ENCODE measurements at places on chromosomes 4 and X. TPM values are rescaled to one million over a fixed set of nuclear protein-coding genes. Genes with fewer than 3 reads are reported as not detected.
A peak's percentile ranks its signal among the peaks of the same experiment; 100 is the strongest.

GRCh38 chr4:28966982-28967381 is 1753.2 kb upstream of the PCDH7 start:
- no peaks in the 10 kb centered on the region for H3K27me3 ChIP-seq
- H3K36me3 ChIP-seq, result no peaks in the 10 kb centered on the region
- H3K27ac ChIP-seq, result no peak overlapping the region
- H3K4me1 ChIP-seq, result peaks cover 1% of the 10 kb centered on the region

GRCh38 chr4:1512051-1512737 is 106.0 kb upstream of the NKX1-1 start:
- no peak overlapping the region for H3K4me3 ChIP-seq
- no peak for DNase-seq
- H3K36me3 ChIP-seq, result no peaks in the 10 kb centered on the region
- H3K27me3 ChIP-seq, result peaks cover 19% of the 10 kb centered on the region
- no peak overlapping the region for H3K27ac ChIP-seq

DNA sequence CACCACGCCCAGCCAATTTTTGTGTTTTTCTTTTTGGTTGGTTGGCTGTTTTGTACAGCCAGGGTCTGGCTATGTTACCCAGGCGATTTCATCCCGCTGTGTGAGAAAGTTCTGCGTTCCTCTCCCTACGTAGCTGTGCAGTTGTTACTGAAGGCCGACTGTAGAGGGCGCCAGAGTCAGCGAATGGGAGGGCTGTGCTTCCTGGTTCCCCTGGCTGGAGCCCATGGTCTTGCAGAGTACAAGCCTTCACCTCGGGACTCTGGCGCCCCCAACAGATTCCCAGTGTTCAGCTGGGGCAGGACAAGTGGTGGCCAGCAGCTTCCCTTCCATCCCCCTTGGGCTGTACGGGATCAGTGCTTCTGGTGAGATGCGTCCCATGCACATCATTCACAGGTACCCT is 5.6 kb upstream of the CT45A1 start:
- no peaks in the 10 kb centered on the region for H3K36me3 ChIP-seq
- no peak overlapping the region for H3K27ac ChIP-seq
- DNase-seq, result no peak
- no peaks in the 10 kb centered on the region for H3K4me1 ChIP-seq
- peaks cover 2% of the 10 kb centered on the region for H3K27me3 ChIP-seq
- H3K4me3 ChIP-seq, result no peak overlapping the region

DNA sequence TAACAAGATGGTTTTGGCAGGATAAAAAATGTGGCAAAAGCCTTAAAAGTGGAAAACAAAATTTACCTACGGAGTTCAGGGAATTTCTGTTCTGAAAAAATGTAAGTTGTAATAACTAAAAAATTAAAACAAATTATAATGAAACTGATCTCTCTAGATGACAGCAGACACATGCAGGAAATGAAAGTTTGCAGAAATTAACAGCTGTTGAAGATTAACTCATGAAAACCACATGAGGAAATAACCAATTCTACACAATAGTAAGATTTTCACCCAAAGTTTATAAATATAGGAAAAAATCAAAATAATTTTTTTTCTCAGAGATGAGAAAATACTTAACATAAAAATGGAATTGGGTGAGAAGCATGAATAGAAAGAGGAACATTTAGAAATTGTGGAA is 47.5 kb upstream of the UGT2B15 start:
- no peaks in the 10 kb centered on the region for H3K27me3 ChIP-seq
- no peak for DNase-seq
- H3K4me3 ChIP-seq, result no peak overlapping the region

The FAM133A gene
- 0.13 TPM for total RNA-seq

- H3K27ac ChIP-seq, result no peak overlapping the region
- no peak for DNase-seq
- H3K27me3 ChIP-seq, result no peaks in the 10 kb centered on the region
- no peak overlapping the region for H3K4me3 ChIP-seq
Measured at GRCh38 chr4:81634165-81634564, 162.5 kb upstream of the RASGEF1B start.

DNA sequence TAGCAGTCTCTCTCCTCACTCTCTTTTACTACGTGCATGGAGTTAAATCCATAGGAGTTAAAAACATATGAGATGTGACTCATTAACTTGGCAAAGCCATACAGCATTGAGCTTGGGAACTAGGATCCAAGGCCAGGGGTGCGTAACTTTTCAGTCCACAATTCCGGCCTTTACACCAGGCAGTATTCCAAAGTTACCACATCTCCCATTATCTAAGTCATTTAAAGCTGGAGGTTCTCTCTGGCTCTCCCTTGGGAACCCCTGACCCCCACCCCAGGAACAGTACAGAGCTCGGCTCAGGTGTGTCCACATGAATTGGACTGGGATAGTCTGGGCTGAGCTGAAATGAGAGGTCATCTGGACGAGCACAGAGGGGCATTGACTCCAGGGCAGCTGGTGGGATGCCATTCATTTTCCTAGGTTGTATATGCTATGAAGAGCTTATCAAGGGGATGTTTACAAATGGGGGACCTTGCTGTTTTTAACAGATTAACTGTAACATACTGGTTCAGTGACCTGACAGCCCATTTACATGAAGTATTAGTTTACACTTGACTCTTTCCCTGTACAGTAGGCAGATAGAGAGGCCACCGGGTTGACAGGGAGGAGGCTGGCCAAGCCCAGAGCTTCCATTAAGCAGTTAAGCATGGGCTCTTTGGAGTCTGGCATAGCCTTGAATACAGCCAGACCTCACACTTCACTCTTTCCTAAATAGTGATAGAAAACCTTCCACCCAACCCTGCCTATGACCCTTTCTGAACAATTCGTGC is 128.8 kb downstream of the RAB28 start:
- H3K27me3 ChIP-seq, result no peaks in the 10 kb centered on the region
- H3K27ac ChIP-seq, result no peak overlapping the region
- H3K36me3 ChIP-seq, result peaks cover 5% of the 10 kb centered on the region

The PF4V1 gene
- total RNA-seq, result 0.78 TPM

GRCh38 chrX:2266445-2267349 is 234.1 kb downstream of the DHRSX start:
- no peak for DNase-seq
- H3K27ac ChIP-seq, result no peak overlapping the region
- peaks cover 9% of the 10 kb centered on the region for H3K36me3 ChIP-seq
- no peaks in the 10 kb centered on the region for H3K27me3 ChIP-seq

GRCh38 chr4:146095091-146095690 is 80.3 kb upstream of the LSM6 start:
- peaks cover 17% of the 10 kb centered on the region for H3K4me1 ChIP-seq
- no peak overlapping the region for H3K4me3 ChIP-seq
- no peak for DNase-seq

DNA sequence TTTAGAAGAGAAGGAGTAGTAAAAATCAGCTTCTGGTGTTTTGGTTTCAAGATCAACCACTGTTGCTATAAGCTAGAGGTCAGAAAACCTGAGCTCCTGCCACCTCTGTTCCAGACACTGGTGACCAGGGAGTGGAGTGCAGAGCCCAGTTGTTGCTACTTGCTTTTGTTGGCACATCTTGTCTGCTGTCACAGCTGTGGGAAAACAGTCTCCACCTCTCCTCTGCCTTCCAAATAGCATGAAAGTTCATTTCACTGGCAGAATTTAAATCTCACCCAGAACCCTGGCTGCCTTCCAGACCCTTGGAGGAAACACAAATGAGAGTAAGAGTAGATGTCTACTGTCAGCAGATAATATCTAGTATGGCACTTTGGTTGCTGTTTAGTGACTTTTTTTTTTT is 297.5 kb upstream of the KLF3 start:
- H3K27ac ChIP-seq, result peak overlapping the region; percentile 61
- DNase-seq, result no peak
- peaks cover 48% of the 10 kb centered on the region for H3K4me1 ChIP-seq
- no peaks in the 10 kb centered on the region for H3K36me3 ChIP-seq
- no peak overlapping the region for H3K4me3 ChIP-seq
- H3K27me3 ChIP-seq, result peaks cover 3% of the 10 kb centered on the region

The MAGEC1 gene
- not detected for total RNA-seq

- DNase-seq, result peak; percentile 78
- H3K36me3 ChIP-seq, result no peaks in the 10 kb centered on the region
- H3K4me3 ChIP-seq, result no peak overlapping the region
- no peaks in the 10 kb centered on the region for H3K4me1 ChIP-seq
Measured at GRCh38 chrX:141787655-141788054, 50.5 kb upstream of the MAGEC3 start.

- H3K27me3 ChIP-seq, result no peaks in the 10 kb centered on the region
- H3K36me3 ChIP-seq, result peaks cover 6% of the 10 kb centered on the region
- H3K4me1 ChIP-seq, result peaks cover 21% of the 10 kb centered on the region
Measured at GRCh38 chrX:110003167-110004156, 548 bp downstream of the TMEM164 start.

The NAP1L2 gene
- total RNA-seq, result not detected

GRCh38 chrX:97685753-97686152 is 802.0 kb downstream of the RPA4 start:
- DNase-seq, result no peak
- no peaks in the 10 kb centered on the region for H3K27me3 ChIP-seq
- H3K4me3 ChIP-seq, result no peak overlapping the region
- H3K4me1 ChIP-seq, result no peaks in the 10 kb centered on the region

DNA sequence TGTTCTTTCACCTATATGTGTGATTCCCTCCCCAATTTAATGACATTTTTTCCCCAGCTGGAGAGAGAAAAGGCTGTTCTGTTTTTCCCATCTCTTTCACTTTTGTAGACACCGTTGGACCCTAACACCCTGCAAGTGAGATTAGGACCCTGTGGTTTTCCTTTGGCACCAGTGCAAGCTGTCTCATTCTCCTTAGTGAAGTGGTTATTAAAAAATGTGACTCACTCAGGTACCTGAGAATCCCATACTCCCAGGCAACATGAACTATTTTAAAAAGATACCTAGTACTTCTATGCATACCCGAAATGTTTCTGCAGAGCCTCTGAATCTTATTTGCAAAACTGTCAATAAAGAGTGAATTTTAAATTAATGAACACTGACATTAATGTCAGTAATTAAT is 175.7 kb upstream of the TBC1D9 start:
- peak overlapping the region; percentile 14 for H3K27ac ChIP-seq
- H3K36me3 ChIP-seq, result no peaks in the 10 kb centered on the region
- H3K27me3 ChIP-seq, result no peaks in the 10 kb centered on the region
- H3K4me3 ChIP-seq, result no peak overlapping the region

The LUZP4 gene
- not detected for total RNA-seq

The PABPC1L2A gene
- not detected for total RNA-seq

- no peak overlapping the region for H3K27ac ChIP-seq
- H3K36me3 ChIP-seq, result no peaks in the 10 kb centered on the region
- no peak overlapping the region for H3K4me3 ChIP-seq
- H3K27me3 ChIP-seq, result no peaks in the 10 kb centered on the region
Measured at GRCh38 chrX:130563476-130563875, 161.7 kb downstream of the RBMX2 start.

DNA sequence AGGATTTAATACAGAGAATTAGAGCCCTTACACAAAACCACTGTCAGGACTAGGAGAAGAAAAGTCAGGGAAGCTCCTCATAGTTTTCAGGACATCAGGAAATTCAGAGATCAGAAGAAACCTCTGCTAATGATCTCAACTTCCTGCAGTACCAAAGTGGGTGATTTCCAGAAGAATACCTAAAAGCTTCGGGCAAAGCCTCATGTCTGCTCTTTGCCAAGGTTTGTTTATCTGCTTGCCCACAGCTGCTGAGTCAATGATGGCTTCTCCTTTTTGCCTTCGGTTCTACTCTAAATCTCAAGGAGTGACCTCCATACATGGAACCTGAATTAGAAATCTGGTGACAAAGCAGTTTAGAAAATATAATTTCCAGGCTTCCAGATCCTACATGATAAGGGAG is 68.4 kb downstream of the USP38 start:
- no peaks in the 10 kb centered on the region for H3K27me3 ChIP-seq
- no peak overlapping the region for H3K4me3 ChIP-seq
- DNase-seq, result no peak
- peaks cover 25% of the 10 kb centered on the region for H3K4me1 ChIP-seq

GRCh38 chr4:141065872-141066271 is 67.4 kb downstream of the RNF150 start:
- DNase-seq, result no peak
- H3K4me1 ChIP-seq, result peaks cover 10% of the 10 kb centered on the region
- no peaks in the 10 kb centered on the region for H3K27me3 ChIP-seq

The FANCB gene
- total RNA-seq, result 2.9 TPM

- peaks cover 29% of the 10 kb centered on the region for H3K4me1 ChIP-seq
- no peaks in the 10 kb centered on the region for H3K36me3 ChIP-seq
- no peaks in the 10 kb centered on the region for H3K27me3 ChIP-seq
- H3K27ac ChIP-seq, result peak overlapping the region; percentile 62
Measured at GRCh38 chr4:133130171-133130570, 18.9 kb upstream of the PCDH10 start.

GRCh38 chr4:141131723-141132071 is 1.6 kb downstream of the RNF150 start:
- peak overlapping the region; percentile 90 for H3K27ac ChIP-seq
- no peak for DNase-seq
- peak overlapping the region; percentile 99 for H3K4me3 ChIP-seq
- H3K27me3 ChIP-seq, result peaks cover 10% of the 10 kb centered on the region

DNA sequence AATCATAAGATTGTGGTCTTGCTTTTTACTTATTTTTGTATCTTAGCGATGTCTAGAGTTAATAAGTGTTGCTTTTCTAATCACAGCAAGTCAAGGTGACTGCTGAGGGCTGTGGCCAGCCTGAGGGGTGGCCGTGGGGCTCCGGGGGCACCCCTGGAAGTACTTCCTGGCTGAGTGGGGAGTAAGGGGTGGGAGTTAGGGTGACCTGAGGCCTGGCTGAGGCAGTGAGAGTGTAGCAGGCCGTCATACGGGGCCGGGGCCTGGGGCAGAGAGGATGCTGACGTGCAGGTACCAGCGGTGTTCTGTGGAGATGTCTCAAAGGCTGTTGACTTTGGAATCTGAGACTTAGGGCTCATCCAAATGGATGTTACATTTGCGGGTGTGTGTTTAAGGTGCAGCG is 29.3 kb downstream of the PIGG start:
- H3K36me3 ChIP-seq, result peaks cover 59% of the 10 kb centered on the region
- no peaks in the 10 kb centered on the region for H3K27me3 ChIP-seq
- DNase-seq, result peak; percentile 80
- no peak overlapping the region for H3K27ac ChIP-seq
- H3K4me1 ChIP-seq, result no peaks in the 10 kb centered on the region
- H3K4me3 ChIP-seq, result no peak overlapping the region

GRCh38 chr4:185566425-185566824 is 31.1 kb upstream of the PDLIM3 start:
- no peaks in the 10 kb centered on the region for H3K36me3 ChIP-seq
- H3K4me3 ChIP-seq, result no peak overlapping the region
- H3K4me1 ChIP-seq, result peaks cover 26% of the 10 kb centered on the region
- H3K27me3 ChIP-seq, result no peaks in the 10 kb centered on the region
- H3K27ac ChIP-seq, result peak overlapping the region; percentile 94
- no peak for DNase-seq

The LINC00632 gene
- 266 TPM for total RNA-seq
